HFF-Myc (cell line): ENCODE measurements at places on chromosomes 4 and X.
A peak's percentile ranks its signal among the peaks of the same experiment; 100 is the strongest.

DNA sequence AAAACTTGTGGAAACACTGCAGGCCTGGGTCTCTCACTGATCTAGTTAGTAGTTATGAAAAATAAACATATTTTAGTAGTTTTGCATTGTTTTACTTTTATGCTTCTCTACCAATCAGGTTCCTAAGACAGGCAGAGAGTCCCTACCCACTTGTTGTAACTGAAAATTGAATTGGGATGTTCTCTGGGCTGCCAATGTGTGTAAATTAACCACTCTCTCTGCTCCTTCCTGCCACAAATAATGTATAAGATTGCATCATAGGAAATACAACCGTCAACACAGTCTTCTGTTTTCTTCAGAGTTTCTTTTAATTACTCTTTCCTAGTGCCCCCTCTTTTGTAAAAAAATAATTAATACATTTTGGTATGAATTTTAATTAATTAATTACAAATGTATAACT, 677.3 kb downstream of the FSTL5 start:
- no peak for DNase-seq

DNA sequence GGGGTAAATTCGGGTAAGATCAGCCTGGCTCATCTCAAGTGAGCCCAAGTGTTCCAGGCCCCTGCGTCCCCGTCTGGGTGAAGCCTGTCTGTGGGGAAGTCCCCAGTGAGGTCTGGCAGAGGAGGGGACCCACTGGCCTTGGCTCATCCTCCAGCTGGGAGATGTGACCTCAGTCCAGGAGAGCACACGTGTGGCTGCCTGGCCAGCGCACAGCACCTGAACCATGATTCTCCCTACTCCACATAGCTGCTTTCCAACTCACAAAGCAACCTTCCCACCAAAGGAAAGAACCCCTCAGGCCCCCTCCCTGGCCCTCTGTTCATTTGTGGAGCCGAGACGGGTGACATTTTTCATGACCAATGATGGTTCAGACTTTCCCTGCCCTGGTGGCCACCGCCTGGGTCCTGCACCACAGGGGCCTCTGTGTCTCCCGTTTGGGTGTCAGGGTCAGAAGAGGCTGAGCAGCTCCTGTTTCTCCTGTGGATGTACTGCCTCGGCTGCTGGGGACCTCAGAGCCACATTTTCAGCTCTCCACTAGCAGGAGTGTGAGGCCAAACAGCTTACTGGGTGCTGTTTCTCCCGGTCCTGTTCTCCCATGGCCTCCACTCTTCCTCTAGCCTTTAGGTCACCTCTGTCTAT, 111.4 kb downstream of the CPZ start:
- no peak for DNase-seq

- DNase-seq = no peak
These were observed 180.9 kb upstream of the NUDT10 start for GRCh38 chrX:51151734-51152133.

DNA sequence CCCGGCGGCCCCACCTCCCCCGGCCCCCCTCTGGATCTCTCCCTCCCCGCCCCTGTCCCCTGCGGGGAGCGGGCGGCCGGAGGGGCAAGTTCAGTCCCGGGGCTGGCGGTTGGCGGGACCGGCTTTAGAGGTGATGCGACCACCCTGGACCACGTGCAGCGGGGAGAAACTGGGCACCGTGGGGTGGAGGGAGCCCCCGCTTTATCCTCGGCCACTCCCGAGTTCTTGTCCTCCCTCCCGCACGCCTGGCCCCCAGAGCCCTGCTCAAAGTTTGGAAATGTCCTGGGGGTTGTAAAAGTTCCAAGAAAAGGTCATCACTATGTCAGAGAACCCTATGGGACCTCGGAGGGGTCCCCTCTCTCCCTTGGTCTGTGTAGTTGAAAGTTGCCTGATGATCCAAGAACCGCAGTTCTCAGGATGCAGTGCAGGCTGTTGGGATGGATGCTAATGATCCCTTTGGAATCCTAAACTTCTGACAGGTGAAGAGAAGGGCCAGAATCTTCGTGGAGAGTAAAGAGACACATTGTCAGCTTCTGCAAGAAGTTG, 411 bp upstream of the VEGFC start:
- DNase-seq = no peak

- peak; percentile 29 for DNase-seq
These were observed 43.1 kb downstream of the ADAMTS3 start for GRCh38 chr4:72525938-72526337.

DNA sequence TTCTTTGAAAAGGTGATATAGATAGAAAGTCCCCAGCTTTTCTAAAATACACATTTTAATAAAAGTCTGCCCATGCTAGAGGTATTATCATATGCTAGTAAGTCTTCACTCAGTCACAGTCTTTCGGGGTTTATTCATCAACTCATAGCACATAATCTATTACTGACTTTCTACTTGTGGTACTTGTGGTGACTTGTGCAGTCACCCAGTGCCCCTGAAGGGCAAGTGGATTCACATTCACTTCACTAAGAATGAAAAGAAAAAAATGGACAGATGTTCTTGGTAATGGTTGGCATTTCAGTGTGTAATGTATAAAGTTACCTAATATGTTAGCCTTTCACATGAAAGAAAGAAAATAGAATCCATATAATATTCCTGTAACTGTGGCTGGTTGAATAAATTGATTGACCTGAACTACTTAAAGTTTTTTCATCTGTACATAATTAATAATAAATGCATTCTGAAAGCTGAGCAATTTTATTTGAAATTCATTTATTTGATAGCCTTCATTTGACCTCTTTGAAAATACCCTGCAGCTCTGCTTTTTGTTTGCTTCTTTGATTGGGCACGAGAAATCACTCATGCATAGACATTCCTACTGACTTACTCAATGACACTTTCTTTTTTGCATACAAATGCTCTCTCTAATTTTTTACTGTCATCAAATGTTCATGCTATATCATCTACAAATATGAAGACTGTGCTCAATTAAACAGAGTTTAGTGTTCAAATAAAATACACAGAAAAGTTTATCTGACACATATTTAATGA, 39.5 kb upstream of the ZNF330 start:
- no peak for DNase-seq

DNA sequence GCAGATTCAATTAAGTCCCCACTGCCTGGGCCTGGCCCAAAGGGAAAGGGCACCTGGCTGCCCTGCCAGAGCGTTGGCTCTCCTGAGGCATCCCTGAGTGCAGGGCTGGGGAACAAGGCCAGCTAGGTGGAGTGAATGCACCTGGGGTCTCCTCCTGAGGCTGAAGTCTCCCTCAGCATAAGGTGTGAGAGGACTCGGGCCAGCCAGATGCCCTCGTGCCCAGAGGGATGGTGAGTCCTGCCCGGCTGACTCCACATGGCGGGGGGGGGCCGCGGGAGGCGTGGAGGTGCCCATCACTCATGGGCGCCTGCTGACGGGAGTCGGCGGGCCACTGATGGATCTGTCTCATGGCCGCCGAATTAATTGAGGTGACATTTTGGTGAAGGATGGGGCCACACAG, 87.8 kb downstream of the GATB start:
- DNase-seq = no peak

GRCh38 chr4:60378010-60378409, 822.1 kb upstream of the ADGRL3 start:
- DNase-seq = no peak

DNA sequence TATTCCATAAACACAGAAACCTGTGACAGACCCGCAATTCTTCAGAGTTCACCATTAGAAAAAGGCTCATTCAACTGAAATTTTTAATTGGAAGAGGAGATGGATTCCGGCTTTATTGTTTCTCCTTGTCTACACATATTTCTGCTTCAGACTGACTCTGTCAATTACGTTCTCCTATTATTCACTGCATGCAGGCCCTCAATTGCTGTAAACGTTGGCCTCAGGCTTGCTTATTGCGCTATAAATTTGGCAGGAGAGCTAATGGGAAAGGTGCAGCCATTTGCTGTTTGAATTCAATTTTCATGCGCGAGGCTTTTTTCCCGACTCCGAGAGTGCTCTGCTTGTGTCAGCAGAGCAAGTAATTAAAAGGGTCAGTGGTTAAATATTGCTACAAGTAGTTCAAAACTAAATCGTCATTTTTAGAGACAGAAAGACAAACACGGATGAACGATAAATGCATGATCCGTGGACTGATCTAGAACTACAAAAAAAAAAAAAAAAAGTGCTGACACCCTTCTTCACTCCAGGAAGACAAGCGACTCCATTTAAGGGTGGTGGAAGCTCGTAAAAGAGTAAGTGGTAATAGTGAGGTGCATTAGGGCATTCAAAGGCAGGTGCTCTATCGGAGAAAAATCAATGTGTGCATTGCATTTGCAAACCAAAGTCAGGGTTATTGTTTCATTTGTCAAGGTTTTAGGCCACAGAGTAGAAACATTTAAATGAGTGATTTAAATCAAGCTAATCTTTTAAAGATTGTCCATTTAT, 841.6 kb upstream of the FRG1 start:
- no peak for DNase-seq

GRCh38 chr4:58957711-58958110, 1847.5 kb upstream of the IGFBP7 start:
- DNase-seq = no peak

- no peak for DNase-seq
These were observed 27.3 kb downstream of the BBS12 start for GRCh38 chr4:122759639-122760310.
